Stimulated activated CD4-positive, alpha-beta T cell treated with anti-CD3 and anti-CD28 coated beads, Interleukin-15, amount 100 ng/mL, for 1 hour (primary cell): ENCODE measurements at places on chromosomes 7 and 10.

DNA sequence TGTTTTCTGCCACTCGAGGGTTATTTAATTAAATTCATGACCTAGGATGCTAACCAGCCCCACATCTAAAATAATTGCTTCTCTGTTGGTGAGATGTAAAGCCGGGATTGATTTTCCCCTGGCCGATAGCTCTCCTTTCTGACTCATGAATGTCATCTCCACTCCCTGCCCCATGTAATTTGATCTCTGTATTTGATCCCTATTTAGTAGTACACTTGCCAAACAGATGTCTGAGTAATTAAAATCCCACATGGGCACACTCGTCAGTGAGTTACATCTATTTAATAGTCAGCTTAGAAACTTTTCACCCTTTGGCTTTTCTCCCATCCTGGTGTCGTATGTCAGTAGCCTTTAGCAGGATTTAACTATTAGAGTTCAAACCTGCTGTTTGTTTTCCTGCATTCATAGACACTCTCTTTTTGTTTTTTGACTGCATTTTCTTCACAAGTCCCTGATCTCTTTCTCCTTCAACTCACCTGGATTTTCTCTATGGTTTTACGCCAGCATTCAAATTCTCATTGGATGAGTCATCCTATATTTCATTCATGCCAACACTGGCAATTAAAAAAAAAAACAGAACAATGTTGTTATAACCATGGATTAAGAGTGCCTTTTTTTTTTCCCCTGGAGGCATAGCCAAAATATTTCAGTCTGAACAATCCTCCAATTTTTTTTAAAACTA is 82.7 kb downstream of the SPAG6 start:
- no peak for DNase-seq

- DNase-seq = no peak
Measured at GRCh38 chr10:24242562-24242961, 33.6 kb downstream of the KIAA1217 start.

DNA sequence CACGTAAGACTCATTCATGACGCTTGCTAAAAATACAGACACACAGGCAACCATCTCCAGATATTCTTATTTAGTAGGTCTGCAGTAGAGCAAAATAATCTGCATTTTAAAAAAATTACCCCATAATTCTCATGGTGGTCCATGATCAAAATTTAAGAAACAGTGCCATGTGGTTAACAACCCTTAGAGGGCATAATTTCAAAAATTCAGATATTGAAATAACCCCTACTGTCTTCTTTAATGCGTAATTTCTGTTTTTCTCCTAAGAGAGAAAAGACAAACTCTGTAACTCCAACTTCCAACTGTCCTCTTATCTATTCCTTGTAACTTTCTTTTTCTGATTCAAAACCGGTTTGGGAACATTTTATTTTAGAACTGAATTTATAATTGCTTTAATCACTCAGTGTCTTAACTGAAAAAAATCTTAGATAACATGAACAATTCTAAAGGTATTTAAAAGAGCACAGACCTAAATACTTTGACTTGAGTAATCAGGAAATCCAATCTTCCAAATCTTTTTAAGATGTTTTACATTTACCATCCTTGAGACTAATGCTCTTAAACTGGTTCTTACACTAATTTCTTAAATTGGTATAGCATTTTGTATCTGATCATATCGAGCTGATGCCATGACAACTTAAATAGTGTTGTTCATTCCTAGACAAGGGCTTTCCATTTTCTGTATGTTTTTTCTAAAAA is 148.0 kb downstream of the GALNT11 start:
- no peak for DNase-seq

GRCh38 chr10:133401500-133401899 is 7.5 kb downstream of the MTG1 start:
- no peak for DNase-seq
